HuH-7.5 (cell line): ENCODE measurements at places on chromosomes 4 and X.

DNA sequence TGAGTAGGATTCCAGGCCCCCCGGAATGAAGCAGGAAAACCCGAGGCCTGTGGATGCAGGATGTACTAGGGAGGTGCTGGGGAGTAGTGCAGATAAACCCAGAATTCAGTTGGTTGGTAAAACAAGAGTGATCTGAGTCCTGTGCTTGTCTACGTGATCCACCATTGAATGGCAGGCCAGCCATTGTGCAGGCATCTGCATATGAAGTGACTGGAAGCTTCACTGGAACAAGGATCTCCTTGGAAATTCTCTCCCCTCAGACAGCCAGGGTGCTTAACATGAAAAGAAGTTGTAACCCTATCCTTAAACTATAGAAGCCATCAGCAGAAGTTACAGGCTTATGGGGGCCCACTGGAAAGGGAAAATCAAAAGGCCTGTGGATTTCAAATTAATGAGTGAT is 656 bp upstream of the GSPT2 start:
- no peak for DNase-seq

GRCh38 chr4:13778367-13778766 is 150.8 kb upstream of the BOD1L1 start:
- DNase-seq: no peak

DNA sequence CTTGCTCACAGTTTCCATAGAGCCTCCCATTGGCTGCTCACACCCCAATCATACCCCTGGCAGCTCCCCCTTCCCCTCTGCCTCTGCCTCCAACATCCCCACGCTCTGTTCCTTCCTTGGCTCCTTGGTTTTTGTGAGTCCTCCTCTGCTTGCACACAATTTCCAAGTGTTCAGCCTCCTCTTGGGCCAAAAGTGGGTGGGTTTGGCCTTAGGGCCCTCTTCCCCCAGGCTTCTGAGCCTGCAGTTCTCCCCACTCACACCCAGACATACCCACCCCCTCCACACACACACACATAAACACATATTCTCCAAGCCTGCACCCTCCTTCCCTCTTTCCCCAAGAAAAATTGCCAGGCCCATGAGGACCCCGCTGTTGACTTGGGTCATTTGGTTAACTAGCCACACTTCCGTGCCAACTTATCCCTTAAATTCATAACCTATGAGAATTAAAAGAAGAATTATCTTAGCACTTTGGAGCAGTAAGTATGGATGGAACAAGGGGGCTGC is 4.5 kb downstream of the APLN start:
- DNase-seq: no peak

DNA sequence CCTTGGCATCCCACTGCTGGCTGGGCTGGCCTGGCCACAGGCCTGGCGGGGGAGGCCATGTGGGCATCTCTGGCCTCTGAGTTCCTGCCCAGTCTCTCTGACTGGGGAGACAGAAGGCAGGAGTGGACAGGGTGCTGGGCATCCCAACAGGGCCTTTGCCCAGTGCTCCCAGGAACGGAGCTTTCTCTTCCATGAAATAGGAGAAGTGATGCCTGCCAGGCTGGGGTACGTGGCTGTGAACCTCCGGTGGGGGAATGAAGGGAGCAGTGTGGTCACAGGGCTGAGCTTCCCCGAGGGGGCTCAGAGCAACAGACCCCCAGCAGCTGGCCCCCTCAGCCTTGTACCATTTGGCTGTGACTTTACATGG is 40.4 kb upstream of the HMX1 start:
- no peak for DNase-seq

- DNase-seq: no peak
These were observed 3.3 kb downstream of the EGF start for GRCh38 chr4:109916027-109916409.

- peak; percentile 40 for DNase-seq
These were observed 59.4 kb downstream of the CLNK start for GRCh38 chr4:10625131-10625530.

GRCh38 chr4:45345558-45345957 is 619.2 kb upstream of the GNPDA2 start:
- DNase-seq: no peak

DNA sequence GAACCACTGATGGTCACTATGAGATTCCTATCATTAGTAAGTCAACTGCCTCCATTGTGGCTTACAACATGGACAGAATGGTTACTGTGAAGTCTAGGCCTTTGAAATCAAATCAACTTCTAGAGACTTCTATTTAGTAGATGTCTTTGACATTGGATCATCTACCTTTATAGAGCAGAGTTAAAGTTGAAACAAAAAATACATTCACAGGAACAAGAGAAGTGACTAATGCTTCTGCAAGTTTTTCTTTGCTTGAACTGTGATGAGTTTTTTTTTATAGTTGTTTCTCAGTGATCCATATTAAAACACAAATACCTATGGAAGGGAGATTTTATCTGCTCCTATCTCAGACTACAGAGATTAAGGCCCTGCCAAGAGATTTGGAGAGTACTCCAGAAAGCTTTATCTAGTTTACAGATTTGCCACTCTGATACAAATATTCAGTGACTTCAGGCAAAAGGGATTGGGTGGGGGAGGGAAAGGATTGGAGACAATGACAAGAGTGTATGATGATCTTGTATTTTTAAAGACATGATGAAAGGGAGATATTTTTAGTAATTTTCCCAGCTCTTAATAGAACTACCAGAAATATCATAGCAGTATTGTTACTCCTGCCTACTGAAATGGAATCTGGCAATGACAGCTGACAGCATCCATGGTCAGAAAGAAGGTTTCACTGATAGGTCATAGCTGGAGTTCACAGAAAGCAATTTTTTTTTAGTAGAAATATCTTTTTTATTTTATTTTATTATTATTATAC is 16.0 kb upstream of the EPGN start:
- DNase-seq: no peak

DNA sequence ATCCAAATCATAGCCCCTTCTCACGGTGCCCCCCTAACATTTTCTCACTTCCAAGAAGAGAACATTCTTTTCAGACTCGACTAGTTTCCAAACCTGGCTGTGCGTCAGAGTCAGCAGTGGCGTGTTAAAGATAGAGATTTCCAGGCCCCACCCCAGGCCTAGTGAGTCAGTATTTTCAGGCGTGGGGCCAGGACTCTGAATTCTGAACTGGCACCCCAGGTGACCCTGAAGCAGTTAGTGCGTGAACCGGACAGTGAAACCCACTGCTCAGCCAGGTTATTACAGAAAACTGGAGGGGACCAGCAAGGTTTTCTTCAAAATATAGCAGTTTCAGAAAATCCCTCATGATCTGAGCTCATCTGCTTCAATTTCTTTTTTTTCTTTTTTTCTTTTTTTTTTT is 35.0 kb upstream of the BCOR start:
- no peak for DNase-seq

DNA sequence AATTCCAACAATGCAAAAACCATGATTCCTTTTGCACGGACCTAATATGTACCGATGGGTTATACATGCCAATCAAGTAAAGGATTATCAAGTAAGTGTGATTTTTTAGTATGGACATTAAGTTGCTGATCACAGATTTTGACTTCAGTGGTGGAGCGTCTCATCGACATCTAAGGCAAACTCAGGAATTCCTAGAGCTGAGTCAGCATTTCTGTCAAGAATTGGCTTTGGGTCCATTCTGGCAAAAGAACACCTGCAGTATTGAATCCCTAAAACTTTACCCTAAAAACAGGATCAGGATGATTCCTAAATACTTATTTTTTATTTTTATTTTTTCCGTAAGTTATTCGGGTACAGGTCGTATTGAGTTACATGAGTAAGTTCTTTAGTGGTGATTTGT is 83.6 kb downstream of the HPGD start:
- no peak for DNase-seq

DNA sequence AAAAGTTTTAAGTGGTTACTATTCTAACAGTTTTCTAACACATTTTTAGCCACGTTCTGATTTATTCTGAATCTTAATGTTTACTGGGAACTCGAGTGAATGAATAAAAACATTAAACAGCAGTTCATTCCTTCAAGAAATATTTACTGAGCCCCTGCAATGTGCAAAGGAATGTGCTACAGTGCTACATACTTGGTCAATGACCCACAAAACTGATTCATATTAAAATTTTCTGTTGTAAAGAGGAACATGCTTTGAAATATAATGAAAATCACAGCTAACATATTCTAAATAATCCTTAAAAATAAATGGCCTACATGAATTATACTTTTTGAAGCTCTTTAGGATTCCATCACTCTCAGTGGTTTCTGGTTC is 78.7 kb downstream of the ARAP2 start:
- DNase-seq: no peak

- no peak for DNase-seq
These were observed 79.4 kb downstream of the FAM53A start for GRCh38 chr4:1604706-1605205.

GRCh38 chr4:96175871-96176270 is 336.0 kb downstream of the PDHA2 start:
- DNase-seq: no peak

- DNase-seq: no peak
These were observed 600.3 kb downstream of the SPRY1 start for GRCh38 chr4:123996718-123997510.

DNA sequence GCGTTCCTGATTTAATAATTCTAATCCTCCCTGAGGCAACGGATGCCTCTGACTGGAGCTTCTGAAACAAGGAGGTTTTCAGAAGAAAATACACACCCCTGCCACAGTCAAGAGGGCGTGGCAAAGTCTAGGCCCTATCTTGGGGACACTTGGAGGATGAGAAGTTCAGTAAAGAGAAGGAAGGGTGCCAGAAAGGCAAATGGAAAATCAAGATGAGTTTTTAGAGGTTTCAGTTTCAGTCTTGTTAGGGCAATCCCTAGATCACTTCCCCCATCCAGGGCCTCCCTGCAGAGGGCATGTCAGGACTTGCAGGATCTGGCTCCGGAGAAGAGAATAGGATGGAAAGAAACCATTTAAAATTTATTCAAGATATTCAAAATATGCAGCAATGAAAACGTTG is 28.5 kb upstream of the FGF2 start:
- no peak for DNase-seq

DNA sequence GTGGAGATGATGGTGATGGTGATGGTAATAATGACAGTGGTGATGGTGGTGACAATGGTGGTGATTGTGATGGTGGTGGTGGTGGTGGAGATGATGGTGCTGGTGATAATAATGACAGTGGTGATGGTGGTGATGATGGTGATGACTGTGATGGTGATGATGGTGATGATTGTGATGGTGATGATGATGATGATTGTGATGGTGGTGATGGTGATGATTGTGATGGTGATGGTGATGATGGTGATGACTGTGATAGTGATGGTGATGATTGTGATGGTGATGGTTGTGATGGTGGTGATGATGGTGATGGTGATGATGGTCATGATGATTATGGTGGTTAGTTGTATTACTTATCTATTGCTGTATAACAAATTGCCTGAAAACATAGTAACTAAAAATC is 108.9 kb upstream of the NKX1-1 start:
- DNase-seq: no peak

- no peak for DNase-seq
These were observed 11.0 kb upstream of the MAMLD1 start for GRCh38 chrX:150352114-150352513.

- DNase-seq: no peak
These were observed 17.3 kb downstream of the NIPAL1 start for GRCh38 chr4:48033825-48034413.

DNA sequence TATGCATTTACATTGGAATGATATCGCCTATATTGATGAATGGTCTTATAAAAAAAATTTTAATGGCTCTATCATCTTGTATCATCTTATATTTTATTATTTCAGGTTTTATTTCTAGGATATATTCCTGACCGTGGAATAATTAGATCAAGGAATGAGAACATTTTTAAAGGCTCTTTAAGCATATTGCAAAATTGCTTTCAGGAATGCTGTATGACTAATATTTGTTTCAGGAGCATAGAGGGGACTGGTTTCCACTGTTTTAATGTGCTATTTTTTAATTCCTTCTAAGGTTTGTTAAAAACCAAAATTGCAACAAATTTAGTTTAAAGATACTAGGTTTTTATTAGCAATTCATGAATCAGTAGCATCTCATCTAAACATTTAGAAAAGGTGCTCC is 120.2 kb downstream of the BMPR1B start:
- no peak for DNase-seq

DNA sequence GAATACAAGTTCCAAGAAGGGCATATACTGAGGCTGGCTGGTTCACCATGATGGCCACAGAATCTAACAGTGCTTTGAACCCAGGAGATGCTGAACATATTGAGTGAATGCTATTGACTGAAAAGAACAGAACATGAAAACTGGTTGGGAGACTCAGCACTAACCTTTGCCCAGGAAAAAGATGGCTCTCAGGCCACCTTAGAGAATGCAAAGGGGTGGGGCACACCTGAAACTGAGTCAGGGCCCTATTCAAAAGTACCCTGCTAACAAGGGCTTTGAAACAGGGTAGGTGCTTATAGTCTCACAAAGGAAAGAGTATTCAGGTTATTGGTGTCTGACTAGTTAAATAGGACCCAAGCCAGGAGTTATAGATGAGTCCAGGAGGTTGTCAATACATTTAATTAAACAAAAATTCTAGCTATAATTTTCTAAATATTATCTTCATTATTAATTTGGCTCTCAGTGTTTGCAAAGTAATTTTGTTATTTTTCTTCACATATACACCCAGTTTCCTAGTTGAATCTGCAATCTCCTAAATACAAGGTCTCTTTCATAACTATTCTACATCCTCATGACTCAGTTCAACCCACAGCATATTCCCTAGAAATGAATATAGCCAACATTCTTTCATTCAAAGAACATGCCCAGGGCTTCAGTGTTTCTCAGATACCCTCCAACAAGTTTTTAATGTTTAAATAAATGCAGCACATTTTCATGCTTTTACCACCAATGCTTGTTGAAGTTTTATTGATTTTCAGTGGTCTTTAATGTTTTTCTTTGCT is 144.2 kb upstream of the RAPGEF2 start:
- no peak for DNase-seq

DNA sequence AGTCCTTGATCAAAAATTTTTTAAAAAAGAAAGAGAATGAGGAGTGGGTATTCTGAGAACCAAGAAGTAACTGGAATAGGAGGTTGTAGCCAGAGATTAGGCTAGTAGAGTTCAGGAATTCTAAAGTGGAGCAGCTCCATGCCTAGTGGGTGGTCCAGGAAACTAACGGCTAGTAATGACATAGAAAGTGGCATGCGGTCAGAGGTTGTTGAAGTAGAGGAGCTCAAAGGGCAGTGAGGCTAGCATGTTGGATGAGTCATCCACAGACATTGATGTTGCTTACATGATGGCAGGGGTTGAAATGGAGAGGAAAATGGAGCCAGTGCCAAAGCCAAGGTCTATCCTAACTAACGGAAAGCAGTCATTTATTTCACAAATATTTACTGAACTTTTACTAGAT is 42.1 kb downstream of the TEX13B start:
- DNase-seq: no peak
